K562 (cell line): ENCODE measurements at places on chromosomes 5 and 9. TPM values are rescaled to one million over a fixed set of nuclear protein-coding genes. Genes with fewer than 3 reads are reported as not detected.

The NR4A3 gene
- total RNA-seq: 0.07 TPM in 1 of 2 replicates, not detected in the other

DNA sequence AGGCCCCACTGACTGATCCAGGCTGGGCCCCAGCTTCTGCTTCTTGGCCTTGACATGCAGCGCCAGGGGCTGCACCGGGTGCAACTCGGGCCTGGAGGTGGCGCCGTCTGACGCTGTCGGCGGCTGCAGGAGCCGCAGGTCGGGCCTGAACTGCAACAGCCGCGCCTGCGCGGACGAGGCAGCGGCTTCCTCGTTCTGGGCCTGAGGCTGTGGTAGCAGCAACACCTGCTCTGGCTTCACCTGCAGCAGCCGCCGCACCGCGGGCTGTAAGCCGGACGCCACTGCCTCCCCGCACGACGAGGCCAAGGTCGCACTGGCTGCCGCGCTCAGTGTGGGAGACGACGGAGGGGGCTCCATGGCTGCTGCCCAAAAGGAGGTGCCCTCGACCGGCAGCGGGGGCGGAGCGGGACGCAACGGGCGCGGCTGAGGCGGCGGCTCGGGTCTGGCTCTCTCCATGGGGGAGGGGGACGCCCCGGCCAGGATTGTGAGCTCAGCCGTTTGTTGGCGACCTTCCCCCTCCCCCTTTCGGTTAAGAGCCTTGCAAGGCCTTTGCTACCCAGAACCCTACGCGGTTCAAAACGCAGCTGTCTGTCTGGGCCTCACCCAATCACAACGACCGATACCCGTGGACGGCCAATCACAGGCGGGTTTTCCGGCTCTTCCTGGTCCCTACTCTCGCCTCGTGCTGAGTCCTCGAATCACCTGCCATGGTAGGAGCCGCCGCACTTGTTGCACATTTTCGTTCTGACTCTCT is 438 bp downstream of the SOX30 start:
- H3K27me3 ChIP-seq: no peaks in the 10 kb centered on the region; the same call in none of the 2 replicates
- no peak overlapping the region for H3K27ac ChIP-seq
- H3K4me1 ChIP-seq: no peaks in the 10 kb centered on the region
- H3K4me3 ChIP-seq: no peak overlapping the region
- DNase-seq: no peak

GRCh38 chr9:76136986-76137385 is 246.5 kb downstream of the PCSK5 start:
- H3K27me3 ChIP-seq: no peaks in the 10 kb centered on the region
- no peaks in the 10 kb centered on the region for H3K4me1 ChIP-seq
- no peak for DNase-seq
- H3K4me3 ChIP-seq: no peak overlapping the region
- no peaks in the 10 kb centered on the region for H3K36me3 ChIP-seq

The IL17B gene
- total RNA-seq: 0.51 and 0.58 TPM in 2 replicates

DNA sequence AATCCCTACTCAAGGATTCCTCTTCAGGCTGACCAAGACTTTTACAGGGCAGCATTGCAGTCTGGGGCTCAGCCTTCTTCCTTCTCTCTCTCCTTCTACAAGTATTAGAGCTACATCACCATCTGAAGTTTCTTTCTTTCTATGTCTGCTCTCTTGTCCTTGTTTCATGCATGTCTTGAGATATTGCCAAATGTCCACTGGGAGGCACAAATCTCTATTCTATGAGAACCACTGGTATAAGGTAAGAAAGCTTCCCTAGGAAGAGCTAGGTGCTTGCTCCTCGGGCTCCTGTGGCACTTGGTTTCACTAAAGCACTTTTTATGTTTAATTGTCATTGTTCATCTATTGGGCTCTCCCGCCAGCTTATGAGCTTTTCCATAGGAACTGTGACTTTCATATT is 289.2 kb upstream of the PCSK5 start:
- no peak overlapping the region for H3K27ac ChIP-seq
- H3K4me3 ChIP-seq: no peak overlapping the region
- no peaks in the 10 kb centered on the region for H3K36me3 ChIP-seq
- DNase-seq: no peak
- H3K27me3 ChIP-seq: no peaks in the 10 kb centered on the region

- H3K4me3 ChIP-seq: no peak overlapping the region
- peaks cover 37% of the 10 kb centered on the region for H3K27me3 ChIP-seq
- no peaks in the 10 kb centered on the region for H3K4me1 ChIP-seq
- no peak overlapping the region for H3K27ac ChIP-seq
Measured at GRCh38 chr9:136153381-136154065, 34.8 kb upstream of the TMEM250 start.

GRCh38 chr5:147397616-147398015 is 112.3 kb downstream of the DPYSL3 start:
- H3K27ac ChIP-seq: no peak overlapping the region
- H3K4me1 ChIP-seq: no peaks in the 10 kb centered on the region
- H3K36me3 ChIP-seq: no peaks in the 10 kb centered on the region

- H3K27me3 ChIP-seq: no peaks in the 10 kb centered on the region
- H3K27ac ChIP-seq: no peak overlapping the region
- no peak for DNase-seq
- H3K36me3 ChIP-seq: peaks cover 7% of the 10 kb centered on the region; the same call in 1 of the 3 replicates
- H3K4me1 ChIP-seq: no peaks in the 10 kb centered on the region; the same call in 1 of the 3 replicates
Measured at GRCh38 chr9:6959270-6960000, 201.7 kb downstream of the KDM4C start.

- no peaks in the 10 kb centered on the region for H3K27me3 ChIP-seq
- H3K36me3 ChIP-seq: no peaks in the 10 kb centered on the region
- H3K4me3 ChIP-seq: peak within 1 kb of the TSS; percentile 51
- H3K27ac ChIP-seq: peak within 1 kb of the TSS; percentile 32; the same call in 2 of the 3 replicates
- no peaks in the 10 kb centered on the region for H3K4me1 ChIP-seq
- peak; percentile 85 for DNase-seq
Measured at GRCh38 chr5:34838785-34839714, at the start of gene TTC23L. TTC23L (plus strand) TSS chr5:34839164; CDS start chr5:34840672, 1,508 bp downstream.

The IL4 gene
- total RNA-seq: not detected in 2 replicates

The CSF1R gene
- 0.20 and 0.22 TPM in 2 replicates for total RNA-seq

The PIP5KL1 gene
- total RNA-seq: 3.0 and 3.7 TPM in 2 replicates

DNA sequence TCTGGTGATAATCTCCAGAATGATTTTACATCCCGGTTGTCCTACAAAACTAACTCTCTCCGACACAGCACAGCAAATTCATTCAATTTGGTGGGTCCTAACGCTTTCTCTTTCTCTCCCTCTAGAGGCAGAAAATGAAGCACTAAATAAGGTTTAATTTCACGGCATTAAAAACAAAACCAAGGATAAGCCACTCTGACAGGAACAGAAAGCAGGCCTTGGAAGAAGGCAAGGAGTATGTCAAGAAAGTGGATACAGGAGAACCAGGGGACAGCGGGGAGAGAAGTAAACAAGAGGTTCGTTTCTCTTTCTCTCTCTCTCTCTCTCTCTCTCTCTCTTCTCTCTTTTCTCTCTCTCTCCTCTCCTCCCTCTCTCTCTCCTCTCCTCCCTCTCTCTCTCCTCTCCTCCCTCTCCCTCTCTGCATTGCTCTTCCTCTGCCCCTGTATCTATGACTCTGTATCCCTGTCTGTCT is 49.8 kb downstream of the EBF1 start:
- no peaks in the 10 kb centered on the region for H3K36me3 ChIP-seq
- no peak overlapping the region for H3K4me3 ChIP-seq
- DNase-seq: no peak
- H3K4me1 ChIP-seq: no peaks in the 10 kb centered on the region

The TEK gene
- total RNA-seq: 0.07 and 0.16 TPM in 2 replicates

DNA sequence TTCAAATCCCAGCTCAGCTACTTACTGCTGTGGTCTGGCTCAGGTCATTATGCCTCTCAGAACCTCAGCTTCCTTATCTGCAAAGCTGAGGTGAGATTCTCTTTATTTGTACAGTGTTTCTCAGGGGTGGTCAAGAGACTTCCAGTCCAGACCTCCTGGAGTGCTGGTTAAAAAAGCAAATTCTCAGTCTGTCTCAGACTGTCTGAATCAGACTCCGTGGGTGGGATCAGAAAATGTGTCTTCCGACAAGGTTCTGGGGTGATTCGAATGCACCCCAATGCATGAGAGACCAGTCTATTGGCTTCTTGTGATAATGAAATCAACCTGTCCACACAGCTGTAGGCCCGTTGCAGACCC is 137.7 kb upstream of the SMIM23 start:
- no peak overlapping the region for H3K27ac ChIP-seq
- H3K4me1 ChIP-seq: no peaks in the 10 kb centered on the region
- H3K36me3 ChIP-seq: no peaks in the 10 kb centered on the region

DNA sequence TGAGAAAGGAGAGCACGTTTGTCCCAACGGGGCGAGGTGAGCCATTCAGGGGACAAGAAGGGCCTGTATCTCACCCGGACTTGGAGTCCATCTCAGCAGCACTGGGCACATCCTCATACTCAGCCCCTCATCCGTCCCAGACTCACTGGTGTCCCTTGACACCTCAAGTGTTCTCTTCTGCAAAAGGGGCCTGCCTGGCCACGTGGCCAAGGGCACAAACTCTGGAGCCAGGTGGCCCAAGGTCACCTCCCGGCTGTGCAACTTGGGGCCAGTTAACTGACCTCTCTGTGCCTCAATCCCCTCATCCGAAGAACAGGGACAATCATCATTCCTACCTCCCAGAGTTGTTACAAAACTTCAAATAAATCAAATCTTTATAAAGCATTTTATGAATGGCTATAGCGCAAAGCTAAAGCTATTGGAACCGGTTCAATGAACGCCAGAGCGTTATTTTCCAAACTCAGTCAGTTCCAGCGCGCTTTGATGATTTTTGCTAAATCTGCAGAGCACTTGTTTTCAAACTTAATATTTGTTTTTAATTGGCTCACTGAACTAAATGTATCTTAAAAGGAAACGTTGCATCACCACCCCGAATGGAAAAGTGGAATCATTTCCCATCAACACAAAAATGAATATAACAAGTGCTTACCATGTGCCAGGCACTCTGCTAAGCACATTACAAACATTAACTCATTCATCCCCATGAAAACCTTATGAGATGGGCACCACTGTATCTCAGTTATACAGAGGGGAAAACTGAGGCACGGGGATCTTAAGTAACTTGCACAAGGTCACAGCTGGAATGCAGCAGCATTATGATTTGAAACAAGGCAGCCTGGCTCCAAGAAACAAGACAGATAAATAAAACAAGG is 49.3 kb downstream of the DUSP1 start:
- no peaks in the 10 kb centered on the region for H3K4me1 ChIP-seq
- H3K27ac ChIP-seq: no peak overlapping the region
- H3K36me3 ChIP-seq: no peaks in the 10 kb centered on the region

The NMUR2 gene
- total RNA-seq: not detected in 2 replicates

The KCNV2 gene
- total RNA-seq: not detected in 2 replicates

- no peaks in the 10 kb centered on the region for H3K36me3 ChIP-seq
- H3K27me3 ChIP-seq: peaks cover 47% of the 10 kb centered on the region; the same call in 2 of the 3 replicates
- no peak overlapping the region for H3K4me3 ChIP-seq
- H3K4me1 ChIP-seq: no peaks in the 10 kb centered on the region
- DNase-seq: no peak
Measured at GRCh38 chr5:530001-530955, 6.0 kb upstream of the SLC9A3 start.

- no peaks in the 10 kb centered on the region for H3K4me1 ChIP-seq
- no peak for DNase-seq
- H3K4me3 ChIP-seq: no peak overlapping the region
- H3K36me3 ChIP-seq: no peaks in the 10 kb centered on the region
- H3K27ac ChIP-seq: no peak overlapping the region
Measured at GRCh38 chr9:29564564-29564963, 1991.3 kb upstream of the C9orf72 start.

DNA sequence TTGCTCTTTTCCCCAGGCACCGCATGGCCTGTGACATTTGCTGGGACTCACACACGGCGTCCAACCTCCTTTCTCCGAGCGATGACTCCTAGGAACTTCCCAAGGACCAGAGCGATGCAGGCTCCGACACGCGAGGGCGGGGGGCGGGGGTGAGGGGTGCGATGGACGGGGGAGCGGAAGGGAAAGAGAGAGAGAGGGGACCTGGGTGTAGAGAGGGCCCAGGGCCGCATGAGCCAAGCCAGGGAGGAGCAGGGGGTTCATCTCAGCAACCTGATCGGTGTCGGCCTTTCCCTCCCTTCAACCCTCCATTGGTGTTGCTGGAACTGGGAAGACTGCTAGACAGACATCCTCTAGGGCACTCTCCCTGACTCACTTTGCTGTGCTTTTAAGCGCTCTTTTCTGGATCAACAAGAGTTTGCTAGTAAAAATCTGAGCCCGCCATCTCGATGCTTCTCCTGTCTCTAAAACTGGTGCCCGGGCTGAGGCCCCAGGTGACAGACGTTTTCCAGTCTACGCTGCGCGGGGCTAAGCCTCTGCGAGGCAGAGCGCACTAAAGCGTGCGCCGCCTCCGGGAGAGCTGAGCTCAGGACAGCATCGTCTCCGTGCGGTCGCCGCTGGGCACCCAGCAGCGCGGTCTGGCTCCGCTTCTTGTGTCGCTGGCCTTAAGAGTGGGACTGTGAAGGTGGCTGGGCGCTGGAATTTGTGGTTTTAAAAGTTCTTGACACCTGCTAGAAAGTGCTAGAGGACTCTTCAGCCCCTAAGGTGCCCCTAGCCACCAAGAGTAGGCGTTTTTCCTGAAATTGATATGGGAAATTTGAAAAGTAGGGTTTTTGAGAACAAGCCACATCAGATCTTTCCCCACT is 1.0 kb upstream of the TSLP start:
- peaks cover 24% of the 10 kb centered on the region for H3K27me3 ChIP-seq
- H3K4me1 ChIP-seq: peaks cover 9% of the 10 kb centered on the region
- DNase-seq: no peak
- H3K27ac ChIP-seq: no peak overlapping the region
- H3K36me3 ChIP-seq: no peaks in the 10 kb centered on the region

GRCh38 chr9:78368236-78368635 is 71.3 kb downstream of the PSAT1 start:
- peaks cover 6% of the 10 kb centered on the region; the same call in 1 of the 3 replicates for H3K27me3 ChIP-seq
- no peaks in the 10 kb centered on the region; the same call in 2 of the 3 replicates for H3K4me1 ChIP-seq
- no peak for DNase-seq
- H3K27ac ChIP-seq: no peak overlapping the region

DNA sequence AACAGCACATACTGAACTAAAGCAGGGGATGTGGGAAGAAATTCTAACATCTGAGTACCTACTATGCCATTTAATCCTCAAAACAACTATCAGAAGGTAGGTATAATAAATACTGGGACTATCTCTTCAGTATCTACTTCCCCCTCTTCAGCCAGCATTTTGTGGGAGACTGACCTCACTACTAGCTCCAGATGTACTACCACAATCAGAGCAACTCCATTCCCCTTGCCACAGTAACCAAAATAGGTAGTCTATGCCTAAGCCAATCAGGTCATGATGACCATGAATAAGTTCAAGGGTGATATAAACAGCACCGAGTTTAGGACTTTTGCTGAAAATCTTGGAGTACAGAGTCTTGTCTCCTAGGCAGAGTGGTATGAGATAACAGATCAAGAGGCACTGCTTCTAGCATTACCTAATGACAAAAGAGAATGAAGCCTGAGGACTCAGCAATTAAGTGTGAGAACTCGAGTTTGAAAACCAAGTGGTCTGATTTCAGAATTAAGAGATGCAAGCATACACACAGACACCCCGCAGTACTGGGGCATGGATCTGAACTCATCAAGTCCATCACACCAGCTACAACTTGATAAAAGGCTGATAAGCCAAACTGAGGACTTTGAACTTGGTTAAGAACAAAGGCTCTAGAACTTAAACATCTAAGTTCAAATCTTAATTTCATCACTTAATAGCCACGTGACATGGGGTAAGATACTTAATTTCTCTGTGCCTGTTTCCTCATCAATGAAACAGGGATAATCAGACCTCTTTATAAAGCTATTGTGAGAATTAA is 9.7 kb downstream of the FNIP1 start:
- no peaks in the 10 kb centered on the region for H3K27me3 ChIP-seq
- H3K27ac ChIP-seq: no peak overlapping the region; the same call in 2 of the 3 replicates
- peaks cover 18% of the 10 kb centered on the region; the same call in 1 of the 3 replicates for H3K36me3 ChIP-seq
- no peak overlapping the region for H3K4me3 ChIP-seq
- DNase-seq: no peak

- no peaks in the 10 kb centered on the region for H3K36me3 ChIP-seq
- no peaks in the 10 kb centered on the region for H3K4me1 ChIP-seq
- H3K4me3 ChIP-seq: no peak overlapping the region
- no peak for DNase-seq
Measured at GRCh38 chr5:122056913-122057312, 21.1 kb downstream of the LOX start.

The ACSL6 gene
- total RNA-seq: 1.5 and 1.6 TPM in 2 replicates

The CARTPT gene
- total RNA-seq: not detected in 2 replicates
